T-helper 2 cell (primary cell): ENCODE measurements at places on chromosomes 7 and 10.

DNA sequence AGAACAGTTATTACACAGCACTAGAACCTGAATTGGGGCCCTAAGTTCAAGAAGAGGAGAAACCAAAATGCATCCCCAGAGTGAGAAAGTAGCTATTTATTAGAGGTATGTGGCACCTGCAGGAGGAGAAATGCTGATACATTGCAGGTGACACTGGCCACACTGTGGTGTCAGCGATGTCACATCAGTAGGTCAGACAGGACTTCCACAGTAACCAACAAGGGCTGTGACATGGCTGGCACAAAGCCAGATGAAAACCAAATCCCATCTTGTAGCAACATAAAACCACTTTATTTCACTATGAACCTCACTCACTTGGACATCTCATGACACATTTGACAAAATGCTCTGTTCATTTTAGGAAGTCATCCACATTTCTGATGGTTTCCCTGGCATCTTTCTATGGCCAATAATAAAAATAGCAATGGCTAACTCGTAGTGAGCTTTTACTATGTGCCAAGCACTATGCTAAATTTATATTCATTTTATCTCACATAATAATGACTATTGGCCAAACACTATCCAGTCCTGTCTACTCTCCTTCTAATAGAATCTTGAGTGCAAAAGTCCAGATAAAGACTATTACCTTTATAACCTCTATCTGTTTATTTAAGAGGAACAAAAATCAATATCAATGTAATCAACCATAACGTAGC, 154.2 kb downstream of the TSPAN12 start:
- no peak for DNase-seq

GRCh38 chr7:127761196-127761595, 109.2 kb downstream of the SND1 start:
- DNase-seq = no peak

GRCh38 chr7:44678471-44679179, 70.0 kb upstream of the ZMIZ2 start:
- DNase-seq = no peak

DNA sequence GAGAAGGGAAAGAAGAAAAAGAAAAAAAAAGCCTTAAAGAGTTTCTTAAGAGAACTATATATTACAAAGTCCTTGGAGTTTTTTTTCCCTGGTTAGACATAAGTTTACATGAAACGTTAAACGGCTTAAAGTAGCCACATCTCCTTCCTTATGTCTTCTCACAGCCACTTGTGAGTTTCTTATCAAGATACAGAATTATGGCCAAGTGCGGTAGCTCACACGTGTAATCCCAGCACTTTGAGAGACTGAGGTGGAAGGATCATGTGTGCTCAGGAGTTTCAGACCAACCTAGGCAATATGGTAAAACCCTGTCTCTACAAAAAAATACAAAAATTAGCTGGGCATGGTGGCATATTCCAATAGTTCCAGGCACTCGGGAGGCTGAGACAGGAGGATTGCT, 54.3 kb downstream of the IKZF1 start:
- DNase-seq = no peak
